ENCODE measurements at places on chromosomes 7 and 10.

DNA sequence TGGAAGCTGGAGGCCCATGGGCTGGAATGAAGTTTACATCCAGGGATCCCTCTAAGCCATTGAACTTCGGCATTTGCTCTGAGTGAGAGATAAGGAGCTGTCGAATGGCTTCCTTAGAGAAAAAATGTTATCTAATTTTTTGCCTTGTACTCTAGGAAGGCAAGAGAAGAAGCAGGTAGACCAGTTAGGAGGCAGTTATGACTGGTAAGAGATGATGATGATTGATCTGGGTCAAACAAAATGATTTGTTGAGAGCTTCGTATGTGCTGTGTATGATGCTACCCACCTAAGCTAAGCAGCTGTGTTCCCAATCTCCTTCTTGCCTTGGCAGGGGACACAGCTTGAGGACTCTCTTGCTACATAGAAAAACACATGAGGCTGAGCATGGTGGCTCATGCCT is 370.2 kb downstream of the LRMDA start:
- DNase-seq: no peak

GRCh38 chr7:87885018-87885417 is 8.7 kb downstream of the DBF4 start:
- DNase-seq: no peak

DNA sequence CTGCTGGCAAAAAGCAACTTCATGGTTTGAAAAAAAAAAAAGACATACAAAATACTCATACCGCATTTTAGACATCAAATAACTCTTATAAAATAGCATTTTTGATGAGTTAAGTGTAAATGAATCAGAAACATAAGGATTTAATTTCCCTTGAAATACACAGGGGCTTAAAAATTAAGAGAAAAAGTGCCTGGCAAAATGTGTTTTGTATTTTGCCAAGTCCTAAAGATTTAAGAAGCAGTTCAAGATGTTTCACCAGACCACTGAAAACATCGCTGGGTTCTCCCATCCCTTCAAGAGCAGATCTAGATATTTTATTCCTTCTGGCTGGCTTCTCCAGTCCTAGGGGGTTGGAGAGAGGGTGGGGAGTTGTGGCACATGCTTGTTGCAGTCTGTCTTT is 396.4 kb downstream of the INHBA start:
- no peak for DNase-seq

DNA sequence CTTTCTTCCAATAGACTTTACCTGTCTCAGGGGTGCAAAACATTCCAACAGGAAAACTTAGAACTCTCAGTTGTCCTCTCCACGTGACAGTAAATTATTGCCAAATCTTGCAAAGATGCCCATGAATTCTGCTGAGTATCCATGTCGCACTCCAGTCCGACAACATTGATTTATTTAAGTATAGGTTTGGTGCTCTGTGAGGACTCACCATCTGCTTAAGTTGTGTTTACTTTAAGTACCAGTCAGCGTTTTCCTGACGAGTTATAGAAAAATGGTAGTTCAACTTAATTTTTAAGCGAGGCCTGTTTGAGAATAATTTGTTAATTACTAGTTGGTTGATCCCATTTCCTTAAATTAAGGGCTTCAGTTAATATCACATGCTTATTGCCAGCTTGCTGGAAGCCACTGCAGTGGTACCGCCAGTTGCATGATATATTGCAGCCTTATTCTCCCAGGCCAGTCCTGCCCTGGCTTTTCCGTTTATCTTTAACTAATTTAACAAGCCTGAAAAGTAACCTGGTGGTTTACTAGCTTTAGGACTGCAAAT is 27.8 kb downstream of the CREB5 start:
- no peak for DNase-seq

- no peak for DNase-seq
Observed at GRCh38 chr7:113444261-113444660, 325.9 kb upstream of the SMIM30 start.

DNA sequence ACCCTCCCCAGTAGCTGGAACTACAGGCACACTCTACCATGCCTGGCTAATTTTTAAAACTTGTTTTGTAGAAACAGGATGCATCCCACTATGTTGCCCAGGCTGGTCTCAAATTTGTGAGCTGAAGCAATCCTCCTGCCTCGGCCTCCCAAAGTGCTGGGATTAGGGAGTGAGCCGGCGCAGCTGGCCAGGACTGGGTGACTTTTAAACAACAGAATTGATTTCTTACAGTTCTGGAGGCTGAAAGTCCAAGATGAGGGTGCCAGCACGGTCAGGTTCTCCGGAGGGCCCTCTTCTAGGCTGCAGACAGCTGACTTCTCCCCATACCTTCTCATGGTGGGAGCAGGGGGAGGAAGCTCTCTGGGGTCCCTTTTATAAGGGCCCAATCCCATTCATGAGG is 75.2 kb upstream of the CHST15 start:
- DNase-seq: no peak

- no peak for DNase-seq
Observed at GRCh38 chr7:69812756-69813155, 214.5 kb downstream of the AUTS2 start.

DNA sequence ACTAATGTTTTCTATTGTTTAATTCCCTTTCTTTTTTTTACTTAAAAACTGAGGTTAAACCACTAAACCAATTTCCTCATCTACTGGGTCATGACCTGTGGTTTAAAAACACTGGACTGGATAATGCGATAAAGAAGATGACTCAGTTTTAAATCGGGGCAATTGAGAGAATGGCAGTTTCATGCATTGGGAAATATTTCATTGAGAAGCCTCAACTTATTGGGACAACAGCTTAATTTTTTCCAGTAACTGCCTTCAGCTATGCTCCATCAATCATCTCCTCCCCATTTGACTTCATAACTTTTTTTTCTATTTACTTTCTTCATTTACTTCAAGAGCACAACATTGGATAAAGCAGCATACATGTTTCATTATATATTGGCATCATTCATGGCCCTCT is 61.8 kb upstream of the MET start:
- DNase-seq: no peak

DNA sequence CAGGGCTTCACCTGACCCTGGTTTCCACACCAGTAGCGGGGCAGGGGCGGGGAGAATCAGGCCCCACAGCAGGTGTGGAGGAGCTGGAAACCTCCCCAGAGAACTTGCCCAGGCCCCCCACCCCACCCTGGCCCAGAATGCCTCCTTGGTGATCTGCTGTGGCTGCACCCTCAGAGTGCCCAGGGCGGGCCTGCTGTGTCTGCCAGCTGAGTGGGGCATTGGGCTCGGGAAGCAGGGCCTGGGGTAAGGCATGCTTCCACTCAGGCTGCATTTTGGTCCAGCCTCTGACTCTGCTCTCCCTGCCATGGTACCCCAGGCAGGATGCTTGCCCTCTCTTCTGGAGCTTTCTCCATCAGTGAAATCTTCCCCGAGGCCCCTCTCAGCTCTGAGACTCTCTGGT is 1.1 kb upstream of the CRHR2 start:
- DNase-seq: no peak

- DNase-seq: peak; percentile 69
Observed at GRCh38 chr10:3852147-3852904, 67.3 kb upstream of the KLF6 start.

DNA sequence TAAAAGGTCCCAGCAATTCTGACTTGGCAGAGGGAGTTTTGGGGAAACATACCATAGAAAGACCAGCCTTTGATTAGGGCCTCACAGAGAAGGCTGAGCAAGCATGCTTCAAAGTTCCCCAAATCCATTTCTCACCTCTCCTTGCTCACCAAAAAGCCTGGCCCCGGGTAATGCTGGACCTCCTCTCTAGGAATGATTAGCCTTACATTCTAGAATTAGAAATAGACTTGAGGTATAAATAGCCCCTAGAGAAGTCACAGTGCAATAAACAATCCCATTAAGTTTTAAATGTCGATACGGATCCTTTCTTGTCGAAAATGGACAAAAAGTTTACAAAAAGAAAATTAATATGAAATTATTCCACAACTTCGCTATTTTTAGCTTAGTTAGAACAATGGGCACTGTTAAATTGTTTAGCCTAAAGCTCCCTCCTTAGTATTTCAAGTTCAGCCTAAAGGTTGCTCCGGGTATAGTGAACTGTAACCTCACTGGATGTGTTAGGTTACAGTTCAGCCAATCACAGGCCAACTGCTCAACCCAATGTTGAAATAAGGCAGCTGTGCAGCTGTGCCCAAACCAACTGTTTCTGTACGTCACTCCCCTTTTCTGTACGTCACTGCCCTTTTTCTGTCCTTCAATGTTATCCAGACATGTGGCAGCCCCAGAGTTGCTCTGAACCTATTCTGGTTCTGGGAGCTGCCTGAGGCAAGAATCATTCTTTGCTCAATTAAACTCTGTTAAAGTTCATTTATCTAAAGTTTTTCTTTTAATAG is 7.9 kb upstream of the GSDME start:
- no peak for DNase-seq

GRCh38 chr7:24959735-24960485 is 20.1 kb downstream of the OSBPL3 start:
- DNase-seq: no peak

DNA sequence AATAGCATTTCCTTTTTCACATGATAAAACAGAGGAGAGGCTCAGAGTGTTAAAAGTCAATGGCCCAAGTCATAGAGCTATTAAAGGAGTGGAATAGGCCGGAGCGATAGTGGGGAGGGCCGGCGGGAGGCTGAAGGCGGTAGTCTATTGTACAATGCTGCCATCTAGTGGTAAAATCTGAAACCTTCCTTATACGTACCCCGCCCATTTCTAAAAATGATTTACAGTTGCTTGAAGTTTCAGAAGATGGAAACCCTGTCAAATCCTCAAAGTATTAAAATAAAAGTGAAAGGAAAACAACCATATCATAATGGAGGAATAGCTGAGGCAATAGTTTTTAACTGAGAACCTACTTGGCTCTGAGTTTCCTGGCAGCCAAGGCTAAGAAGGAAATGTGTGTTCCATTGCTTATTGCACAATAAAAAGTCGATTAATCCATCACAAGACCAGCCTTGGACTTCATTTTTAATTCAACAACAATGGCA is 209.1 kb downstream of the CCSER2 start:
- no peak for DNase-seq

DNA sequence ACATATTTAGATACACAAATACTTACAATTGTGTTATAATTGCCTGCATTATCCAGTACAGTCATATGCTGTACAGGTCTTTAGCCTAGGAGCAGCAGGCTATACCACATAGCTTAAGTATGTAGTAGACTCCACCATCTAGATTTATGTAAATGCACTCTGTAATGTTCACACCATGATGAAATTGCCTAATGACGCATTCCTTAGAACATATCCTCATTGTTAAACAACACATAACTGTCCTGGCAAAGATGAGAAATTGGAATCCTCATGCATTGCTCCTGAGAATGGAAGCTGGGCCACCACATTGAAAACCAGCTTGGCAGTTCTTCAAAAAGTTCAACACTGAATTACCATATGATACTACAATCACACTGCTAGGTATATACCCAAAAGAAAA is 1002.8 kb upstream of the CELF2 start:
- DNase-seq: no peak

- no peak for DNase-seq
Observed at GRCh38 chr7:11416641-11417458, 415.1 kb downstream of the THSD7A start.

DNA sequence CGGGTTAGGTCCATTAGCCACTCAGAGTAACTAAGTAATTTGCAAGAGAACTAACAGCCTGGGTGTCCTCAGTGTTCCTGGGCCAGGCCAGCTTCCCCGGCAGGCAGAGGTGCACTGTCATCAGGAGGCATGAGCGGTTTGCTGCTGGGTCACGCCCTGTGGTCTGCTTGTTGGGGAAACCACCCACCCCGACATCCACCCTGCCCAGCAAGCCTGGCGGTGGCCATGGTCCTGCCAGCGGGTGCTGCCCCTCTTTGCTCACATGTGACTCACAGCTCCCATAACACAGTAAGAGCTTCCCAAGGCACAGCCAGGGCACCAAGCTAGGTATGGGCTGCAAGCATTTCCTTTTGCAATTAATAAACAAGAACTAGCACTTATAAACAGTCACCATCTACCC is 75.9 kb downstream of the RGS10 start:
- no peak for DNase-seq

- no peak for DNase-seq
Observed at GRCh38 chr7:132708470-132708869, 132.2 kb upstream of the PLXNA4 start.

GRCh38 chr10:77505431-77506334 is 131.9 kb downstream of the KCNMA1 start:
- no peak for DNase-seq

GRCh38 chr10:74133923-74134820 is 16.5 kb downstream of the AP3M1 start:
- DNase-seq: no peak

DNA sequence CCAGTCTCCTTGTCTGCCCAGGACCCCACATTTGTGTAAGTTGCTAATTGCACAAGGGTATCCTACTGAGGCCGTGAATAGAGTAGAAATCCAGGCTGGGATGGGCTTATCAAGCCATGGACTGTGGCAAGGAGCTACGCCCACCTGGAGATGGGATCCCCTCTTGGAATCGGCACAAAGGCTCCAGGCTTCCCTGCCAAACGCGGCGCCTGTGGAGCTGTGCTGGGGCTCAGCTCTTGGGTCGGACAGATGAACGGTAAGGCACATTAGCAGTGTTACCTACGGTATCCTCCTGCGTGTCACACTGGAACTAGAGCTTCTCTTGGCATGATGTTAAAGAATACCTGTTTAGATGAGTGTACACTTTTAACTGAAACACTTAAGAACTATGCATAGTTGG is 196.7 kb downstream of the CELF2 start:
- DNase-seq: no peak
